T-helper 22 cell (primary cell): ENCODE measurements at places on chromosomes 7 and 10.

- no peak for DNase-seq
These were observed 45.2 kb downstream of the NSUN6 start for GRCh38 chr10:18606051-18606695.

- no peak for DNase-seq
These were observed 81.2 kb downstream of the RAMP3 start for GRCh38 chr7:45238806-45239205.

DNA sequence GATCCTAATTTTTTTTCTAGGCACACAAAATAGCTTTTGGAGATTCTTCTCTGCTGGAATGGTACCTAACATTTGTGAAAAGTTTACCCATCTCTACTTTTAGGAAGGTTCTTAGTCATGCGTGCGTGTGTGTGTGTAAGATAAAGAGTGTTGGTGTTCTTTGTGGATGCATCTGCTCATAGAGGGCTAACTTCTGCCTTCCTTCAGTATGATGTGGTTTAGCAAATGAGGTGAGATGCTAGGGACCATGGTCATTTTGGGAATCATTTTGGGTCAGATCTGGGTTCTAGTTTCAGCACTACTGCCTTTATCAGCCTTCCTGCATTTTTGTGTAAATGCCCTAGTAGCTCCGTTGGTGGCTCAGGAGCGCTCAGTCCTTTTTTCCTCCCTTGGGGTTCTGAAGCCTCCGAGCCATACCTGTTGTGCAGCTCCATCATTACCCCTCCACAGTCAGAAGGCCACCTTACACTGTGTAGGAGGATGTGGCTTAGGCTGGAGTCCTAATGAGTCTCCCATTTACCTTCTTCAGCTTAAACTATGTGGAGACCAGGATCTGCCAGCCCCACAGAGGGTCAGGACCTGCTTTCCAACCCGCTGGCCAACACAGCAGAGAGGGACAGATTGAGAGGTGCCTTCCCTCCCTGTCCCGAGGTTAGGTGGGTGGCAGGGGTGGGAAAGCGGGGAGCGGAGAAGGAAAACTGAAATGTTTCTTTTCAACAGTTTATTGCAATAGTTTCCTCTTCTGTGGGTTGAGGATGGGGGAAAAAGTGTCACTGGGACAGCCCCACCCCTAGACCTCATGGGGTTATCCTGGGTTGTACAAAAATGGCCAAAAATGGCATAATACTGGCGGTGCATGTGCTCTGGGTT lies 31.2 kb downstream of the TSPAN14 start:
- DNase-seq = no peak

GRCh38 chr7:30312178-30312577 lies 27.8 kb downstream of the ZNRF2 start:
- DNase-seq = no peak

GRCh38 chr10:33660329-33660728 lies 325.9 kb upstream of the NRP1 start:
- no peak for DNase-seq

DNA sequence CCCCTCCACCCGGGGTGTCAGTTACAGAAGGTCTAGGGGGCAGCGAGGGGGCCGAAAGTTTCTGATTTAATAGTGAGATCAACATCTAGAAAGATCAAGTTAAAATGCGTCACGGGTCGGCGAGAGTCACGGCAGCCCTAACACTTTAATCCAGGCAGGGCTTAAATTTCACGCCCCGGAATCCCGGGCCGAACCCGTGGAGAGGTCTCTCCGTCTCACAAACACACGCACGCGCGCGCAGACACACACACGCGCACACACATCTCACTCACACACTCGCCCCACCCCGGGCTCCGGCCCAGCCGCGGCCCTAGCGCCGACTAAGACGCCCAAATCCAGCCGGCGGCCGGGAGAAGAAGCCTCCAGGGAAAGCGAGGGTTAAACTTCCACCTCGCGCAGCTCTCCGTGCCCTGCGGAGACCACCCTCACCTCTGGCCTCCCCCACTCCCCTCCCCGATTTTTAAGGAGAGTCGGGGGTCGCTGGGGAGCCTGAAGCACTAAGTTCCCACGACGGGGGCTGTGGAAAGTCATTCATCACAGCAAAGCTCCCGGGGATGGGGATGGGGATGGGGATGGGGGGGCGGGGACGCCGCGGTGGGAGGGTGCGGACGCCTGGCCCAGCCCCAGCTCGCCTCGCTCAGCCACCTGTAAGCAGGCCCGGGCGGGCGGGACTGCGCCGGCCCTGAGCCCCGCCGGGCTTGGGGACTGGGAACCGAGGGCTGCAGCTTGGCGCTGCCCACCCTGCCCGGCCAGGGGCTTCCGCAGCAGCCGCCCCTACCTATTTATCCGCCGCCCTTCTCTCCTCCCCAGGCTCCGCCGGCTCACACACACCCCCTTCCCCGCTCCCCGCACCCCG lies 1.6 kb downstream of the PDGFA start:
- no peak for DNase-seq

DNA sequence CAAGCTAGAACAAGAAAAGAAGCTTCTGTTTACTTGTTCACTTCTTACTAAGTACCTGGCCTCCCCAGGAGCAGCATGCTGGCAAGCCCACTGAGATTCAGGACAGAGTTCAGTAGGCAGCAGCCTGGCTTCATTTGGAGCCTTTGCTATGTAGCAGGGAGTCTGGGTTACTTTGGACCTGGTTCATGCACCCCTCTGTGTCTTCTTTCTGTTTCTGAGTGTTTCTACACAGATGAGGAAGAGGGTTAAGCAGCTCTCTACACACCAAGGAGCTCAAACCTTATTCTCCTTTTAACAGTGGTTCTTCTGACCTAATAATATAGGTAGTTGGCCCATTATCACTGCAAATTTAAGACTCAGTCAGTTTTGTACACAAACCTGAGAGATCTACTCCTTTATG lies 152.9 kb downstream of the ARID5B start:
- no peak for DNase-seq

DNA sequence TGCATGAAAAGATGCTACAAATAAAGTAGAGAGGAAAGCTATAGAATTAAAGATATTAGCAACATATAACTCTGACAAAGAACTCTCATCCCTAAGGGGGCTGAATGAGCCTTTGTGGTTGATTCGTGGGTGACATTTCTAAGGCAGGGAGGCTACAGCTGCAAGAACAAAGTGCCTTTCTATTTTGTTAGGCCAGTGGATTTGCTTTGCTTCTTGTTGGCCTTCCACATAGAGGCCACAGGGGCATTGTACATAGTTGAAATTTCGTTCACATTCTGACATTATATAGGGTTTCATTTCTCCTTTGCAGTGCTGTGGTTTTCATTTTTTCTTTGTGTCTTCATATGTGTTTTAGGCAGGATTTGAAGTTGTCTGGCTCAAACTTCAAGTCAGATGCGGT lies 819.2 kb upstream of the C7orf33 start:
- DNase-seq = no peak

DNA sequence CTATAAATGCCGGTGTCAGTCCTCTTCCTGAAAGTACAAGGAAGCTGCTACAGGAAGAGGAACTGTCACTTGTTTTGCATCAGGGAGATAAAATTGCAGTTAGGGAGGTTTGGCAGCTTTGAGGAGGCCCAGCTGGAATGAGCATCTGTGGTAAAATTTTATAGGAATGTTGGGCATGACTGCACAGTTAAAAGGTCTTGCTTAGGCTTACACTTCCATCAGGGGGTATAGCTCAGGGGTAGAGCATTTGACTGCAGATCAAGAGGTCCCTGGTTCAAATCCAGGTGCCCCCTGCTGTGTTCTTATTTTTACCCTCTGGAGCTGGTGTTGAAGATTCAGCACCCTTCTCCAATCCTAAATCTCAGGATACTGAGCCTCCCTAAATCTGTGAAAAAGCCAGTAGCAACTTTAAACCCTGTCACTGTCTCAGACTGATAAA lies 65.9 kb downstream of the ZNF467 start:
- no peak for DNase-seq

DNA sequence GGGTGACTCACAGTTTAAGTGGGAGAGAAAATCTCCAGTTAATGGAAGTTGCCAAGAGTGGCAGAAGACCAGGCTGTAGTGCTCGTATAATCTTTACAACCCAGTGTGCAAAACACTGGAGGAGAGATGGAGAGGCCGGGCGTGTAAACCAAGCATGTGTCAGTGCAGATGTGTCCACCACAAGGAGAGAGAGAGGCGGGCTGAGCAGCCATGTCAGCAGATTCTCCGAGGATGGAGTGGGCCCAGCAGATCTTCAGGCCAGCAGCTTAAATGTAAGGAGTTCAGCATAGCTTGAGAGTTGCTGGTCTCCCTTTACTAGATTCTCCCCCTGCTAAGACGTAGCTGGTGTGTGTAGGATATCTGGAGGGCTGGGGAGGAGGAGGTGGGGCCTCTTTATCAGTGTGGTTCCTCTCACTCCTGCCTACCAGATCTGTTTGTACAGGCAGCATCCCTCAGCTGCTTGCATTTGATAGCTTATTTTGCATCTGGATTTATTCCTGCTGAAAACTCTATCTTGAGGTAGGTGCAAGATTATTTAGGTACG lies 13.7 kb downstream of the BPGM start:
- no peak for DNase-seq

DNA sequence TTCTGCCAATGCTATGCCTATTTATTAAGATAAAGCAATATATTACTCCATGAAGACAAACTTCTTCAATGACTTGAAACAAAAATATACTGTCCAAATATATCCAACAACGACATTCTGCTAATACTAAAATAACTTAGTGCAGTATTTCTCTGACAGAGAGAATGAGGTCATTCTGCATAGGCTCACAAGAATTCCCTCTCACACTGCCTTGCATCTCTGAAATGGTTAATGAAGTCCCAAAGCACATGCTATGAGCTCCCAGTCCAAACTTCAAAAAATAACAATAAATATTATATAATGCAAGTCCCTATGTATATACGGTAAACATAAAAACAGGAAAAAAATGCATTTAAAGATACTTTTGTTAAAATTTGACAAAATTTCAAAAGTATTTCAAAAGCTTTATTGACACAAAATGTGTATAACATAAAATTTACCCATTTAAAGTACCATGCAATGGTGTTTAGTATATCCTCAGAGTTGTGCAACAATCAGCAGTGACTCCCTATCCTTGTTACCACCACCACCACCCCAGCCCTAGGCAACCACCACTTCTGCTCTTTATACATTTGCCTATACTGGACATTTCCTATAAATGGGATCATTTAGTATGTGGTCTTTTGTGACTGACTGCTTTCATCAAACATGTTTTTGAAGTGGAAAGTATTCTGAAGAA lies 27.6 kb downstream of the CHCHD3 start:
- DNase-seq = no peak

- DNase-seq = no peak
These were observed 152.6 kb downstream of the POU6F2 start for GRCh38 chr7:39130274-39130673.

DNA sequence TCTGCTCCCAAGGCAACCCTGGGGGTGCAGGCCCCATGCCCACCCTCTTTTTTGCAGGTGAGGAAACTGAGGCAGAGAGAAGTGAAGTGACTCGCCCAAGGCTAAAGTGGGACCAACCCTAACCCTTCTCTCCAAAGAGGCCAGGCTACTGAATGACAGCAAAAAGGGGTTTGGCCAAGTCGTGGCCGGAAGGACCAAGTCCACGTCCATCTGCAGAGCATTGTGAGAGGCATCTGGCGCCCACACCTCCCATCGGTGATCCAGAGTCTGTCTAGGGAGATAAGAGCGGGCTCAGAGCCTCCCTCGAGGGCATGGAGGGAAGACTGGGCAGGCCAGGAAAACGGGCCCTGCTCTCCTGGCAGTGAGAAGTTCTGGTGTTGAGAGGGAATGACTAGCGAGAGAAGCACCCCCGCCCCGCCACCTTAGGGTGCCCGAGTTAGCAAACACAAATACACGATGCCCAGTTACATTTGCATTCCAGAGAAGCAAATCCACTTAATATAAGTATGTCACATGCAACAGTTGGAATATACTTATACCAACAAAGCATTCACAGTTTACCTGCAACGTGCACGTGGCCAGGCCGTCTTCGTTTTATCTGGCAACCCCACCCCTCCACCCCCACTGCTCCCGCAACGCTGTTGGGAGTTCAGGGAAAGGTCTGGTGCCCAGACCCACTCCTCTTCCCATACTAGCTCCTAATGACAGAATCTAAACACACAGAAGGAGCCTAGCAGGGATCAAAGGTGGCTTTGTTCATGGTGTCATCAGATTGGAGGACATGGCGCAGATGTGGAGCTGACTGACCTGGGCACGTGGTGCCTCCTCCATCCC lies 124.9 kb downstream of the OAT start:
- DNase-seq = no peak

DNA sequence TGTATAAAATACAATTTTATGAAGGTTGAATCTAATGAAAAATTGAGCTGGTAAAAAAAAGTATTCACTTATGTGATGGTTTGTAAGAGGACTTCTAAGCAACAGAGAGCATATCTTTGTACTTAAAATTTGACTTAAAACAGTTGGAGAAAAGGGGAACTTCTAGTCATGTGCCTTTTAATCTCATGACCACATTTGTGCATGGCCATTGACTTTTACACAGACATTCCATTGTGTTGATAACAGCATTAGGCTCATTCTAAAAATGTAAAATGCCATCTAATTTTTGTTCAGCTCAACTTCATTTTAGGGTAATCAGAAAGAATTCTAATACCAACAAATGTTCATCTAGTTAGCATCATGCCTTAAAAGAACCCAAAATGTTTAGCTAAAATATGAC lies 119.9 kb downstream of the HPSE2 start:
- no peak for DNase-seq

GRCh38 chr10:119515511-119516045 lies 26.9 kb downstream of the RGS10 start:
- DNase-seq = no peak

DNA sequence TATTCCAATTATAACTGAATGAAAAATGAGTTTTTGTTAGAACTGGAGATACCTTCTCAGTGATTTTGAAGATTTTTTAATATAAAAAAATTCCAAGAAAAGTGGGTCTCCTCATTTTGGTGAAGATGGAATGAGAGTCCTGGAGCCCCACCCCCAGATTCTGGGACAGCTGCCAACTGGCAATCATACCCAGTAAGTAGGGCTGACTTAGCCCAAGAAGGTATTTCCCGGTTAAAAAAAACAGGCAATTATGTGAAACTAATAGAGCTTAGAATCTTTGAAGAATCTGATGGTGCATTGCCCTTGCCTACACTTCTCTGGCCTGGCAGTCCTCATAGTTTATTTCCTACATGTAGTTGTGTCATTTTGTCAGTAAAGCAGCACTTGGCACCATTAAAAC lies 52.8 kb upstream of the VWDE start:
- DNase-seq = no peak

GRCh38 chr10:48722153-48723145 lies 37.8 kb downstream of the WDFY4 start:
- DNase-seq = no peak

GRCh38 chr7:22156205-22156604 lies 200.7 kb downstream of the RAPGEF5 start:
- no peak for DNase-seq
